NCI-H1694 treated with DMSO at 0.1 percent for 48 hours (cell line): ENCODE measurements at places on chromosomes 2 and 18.

DNA sequence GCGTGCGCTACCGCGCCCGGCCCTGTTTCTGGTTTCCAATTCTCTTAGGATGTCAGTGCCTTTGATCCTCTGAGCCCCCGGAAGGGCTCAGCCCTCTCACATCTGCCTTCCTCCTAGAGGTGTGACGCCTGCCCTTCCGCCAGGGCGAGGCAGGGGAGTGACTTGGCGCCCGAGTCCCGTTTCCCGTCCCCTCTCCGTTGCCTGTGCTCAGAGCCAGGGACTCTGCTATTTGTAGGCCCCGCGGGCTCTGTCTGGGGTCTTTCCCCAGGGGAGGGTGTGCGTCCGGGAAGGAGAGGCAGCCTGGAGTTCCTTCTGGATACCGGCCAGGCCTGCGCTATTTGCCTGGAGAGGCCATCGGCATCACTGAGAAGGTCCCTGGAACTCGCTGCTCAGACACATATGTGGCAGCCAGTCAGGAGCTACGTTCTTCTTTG, 103.7 kb upstream of the TAF1B start:
- no peak for DNase-seq

DNA sequence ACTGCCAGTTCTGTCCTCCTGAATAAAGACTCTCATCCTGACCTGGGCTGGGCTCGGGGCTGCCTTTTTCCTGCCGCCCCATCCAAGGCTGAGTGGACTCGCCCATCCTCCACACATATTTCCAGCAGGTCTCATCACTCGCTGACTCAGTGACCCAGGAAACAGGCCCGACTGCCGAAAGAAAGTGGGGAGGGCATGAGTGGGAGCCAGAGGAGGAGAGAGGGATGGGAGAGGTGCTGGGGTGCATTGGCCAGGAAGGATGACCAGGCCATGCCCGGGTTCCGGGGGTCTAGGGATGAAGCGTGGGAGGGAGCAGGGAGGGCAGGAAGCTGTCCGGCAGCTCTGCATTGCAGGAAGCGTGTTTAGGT, 66.7 kb downstream of the TWIST2 start:
- DNase-seq = no peak

GRCh38 chr18:73007915-73008308, 140.1 kb upstream of the NETO1 start:
- DNase-seq = no peak

- peak; percentile 37 for DNase-seq
Measured at GRCh38 chr2:69559442-69560146, 83.9 kb downstream of the AAK1 start.

GRCh38 chr18:36534154-36534688, 236.7 kb downstream of the FHOD3 start:
- peak; percentile 66 for DNase-seq

- no peak for DNase-seq
Measured at GRCh38 chr18:73785300-73785699, 362.3 kb downstream of the FBXO15 start.

GRCh38 chr2:162106146-162106551, 32.1 kb upstream of the DPP4 start:
- DNase-seq = no peak

- no peak for DNase-seq
Measured at GRCh38 chr2:174682007-174682577, 82.2 kb downstream of the CHRNA1 start.

- DNase-seq = no peak
Measured at GRCh38 chr18:59940068-59940467, 40.3 kb downstream of the PMAIP1 start.

- no peak for DNase-seq
Measured at GRCh38 chr2:171346723-171347557, 86.8 kb downstream of the METTL8 start.

GRCh38 chr18:3499501-3499900, 49.5 kb downstream of the TGIF1 start:
- no peak for DNase-seq

DNA sequence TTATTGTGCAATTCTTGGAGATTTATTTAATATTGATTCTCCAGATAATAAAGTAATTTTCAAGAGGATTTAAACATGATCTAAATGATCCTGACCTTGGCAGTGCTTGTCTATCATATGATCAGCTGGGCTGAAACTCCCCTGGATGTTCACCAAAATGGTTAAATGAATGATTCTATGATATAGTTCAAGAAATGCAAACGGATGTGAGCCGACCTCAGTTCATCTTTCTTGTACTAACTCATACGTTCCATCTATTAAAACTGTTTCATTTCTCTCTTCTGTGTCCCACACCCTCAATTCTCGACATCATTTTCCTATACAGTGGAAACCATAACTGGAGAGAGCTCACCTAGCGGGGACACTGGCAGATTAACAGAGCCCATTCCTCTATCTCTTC, 281.7 kb upstream of the CCDC68 start:
- no peak for DNase-seq

DNA sequence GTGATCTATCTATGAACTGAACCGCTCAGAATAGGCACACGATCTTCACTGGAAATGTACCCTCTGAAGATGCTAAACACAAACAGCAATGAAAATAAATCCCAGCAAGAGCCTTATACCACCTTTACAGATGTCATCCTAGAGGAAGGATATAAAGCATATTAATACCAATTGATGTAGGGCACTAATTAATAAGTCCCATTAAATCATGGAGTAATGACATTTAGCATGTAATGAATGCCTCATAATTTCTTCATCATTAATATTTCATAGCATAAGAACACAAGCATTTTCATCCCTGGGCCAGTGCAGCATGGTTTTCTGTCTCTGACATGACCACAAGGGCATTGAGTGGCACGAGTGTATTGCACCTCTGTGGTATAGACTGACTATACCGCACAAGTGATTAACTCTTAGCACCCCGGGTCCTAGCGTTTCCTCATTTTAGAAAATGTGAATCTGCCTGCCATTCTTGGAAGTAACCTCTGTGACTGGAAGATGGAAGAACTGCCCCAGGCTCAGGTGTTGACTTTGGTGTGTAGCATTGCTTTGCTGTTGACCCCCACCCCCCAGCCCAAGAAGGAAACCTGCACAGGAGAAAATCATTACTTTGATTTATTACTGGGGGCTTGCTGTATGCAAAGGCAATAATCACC, 1.4 kb upstream of the TMEM178A start:
- DNase-seq = no peak

- no peak for DNase-seq
Measured at GRCh38 chr2:24164416-24164973, 10.4 kb upstream of the FAM228A start.

DNA sequence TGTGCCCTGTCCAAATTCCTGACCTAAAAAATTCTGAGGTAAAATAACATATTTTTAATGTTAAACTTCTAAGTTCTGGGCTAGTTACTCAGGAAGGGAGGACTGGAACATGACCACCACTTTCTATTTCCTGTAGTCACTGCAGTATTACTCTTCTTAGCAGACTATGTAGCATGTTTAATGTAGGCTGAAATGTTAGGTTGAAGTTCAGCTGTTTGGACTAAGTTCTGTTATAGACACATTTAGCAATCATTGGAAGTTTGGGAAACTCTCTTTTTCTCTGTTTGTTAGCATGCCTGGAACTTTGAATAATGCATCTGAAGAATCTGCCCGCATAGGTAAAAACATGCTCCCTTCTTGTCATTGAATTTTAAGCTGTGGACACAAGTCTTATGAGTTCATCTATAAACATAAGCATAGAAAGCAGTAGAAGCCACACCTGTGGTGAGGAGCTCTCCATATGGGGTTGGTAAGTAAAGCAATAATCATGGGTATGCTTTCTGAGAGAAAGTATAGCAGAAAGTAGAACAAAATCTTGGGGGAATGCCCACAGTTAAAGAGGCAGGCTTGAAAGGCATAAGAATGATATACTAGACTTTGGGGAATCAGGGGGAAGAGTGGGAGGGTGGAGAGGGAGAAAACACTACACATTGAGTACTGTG, 52.6 kb downstream of the IL1R2 start:
- no peak for DNase-seq

DNA sequence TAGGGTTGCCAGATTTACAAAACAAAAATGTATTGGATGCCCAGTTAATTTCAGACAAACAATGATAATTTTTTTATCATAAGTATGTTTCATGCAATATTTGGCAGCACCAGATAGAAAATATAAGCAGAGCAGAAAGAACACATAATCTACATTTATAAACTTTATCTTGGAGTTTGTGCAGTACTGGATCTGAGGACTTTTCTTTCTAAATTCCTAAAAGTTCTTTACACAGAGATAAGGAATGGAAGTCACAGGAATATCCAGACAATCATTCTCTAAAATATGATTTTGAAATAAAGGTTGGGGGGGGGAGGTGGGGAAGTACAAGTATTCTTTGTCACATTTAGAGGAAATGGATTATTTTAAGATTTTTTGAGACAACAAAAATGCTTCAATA, 28.8 kb upstream of the MC4R start:
- no peak for DNase-seq

- no peak for DNase-seq
Measured at GRCh38 chr18:31506024-31506742, 8.2 kb downstream of the DSG2 start.

GRCh38 chr2:20990442-20991430, 53.1 kb downstream of the APOB start:
- no peak for DNase-seq

- DNase-seq = peak; percentile 80
Measured at GRCh38 chr2:33034784-33035183, 88.0 kb downstream of the LTBP1 start.

DNA sequence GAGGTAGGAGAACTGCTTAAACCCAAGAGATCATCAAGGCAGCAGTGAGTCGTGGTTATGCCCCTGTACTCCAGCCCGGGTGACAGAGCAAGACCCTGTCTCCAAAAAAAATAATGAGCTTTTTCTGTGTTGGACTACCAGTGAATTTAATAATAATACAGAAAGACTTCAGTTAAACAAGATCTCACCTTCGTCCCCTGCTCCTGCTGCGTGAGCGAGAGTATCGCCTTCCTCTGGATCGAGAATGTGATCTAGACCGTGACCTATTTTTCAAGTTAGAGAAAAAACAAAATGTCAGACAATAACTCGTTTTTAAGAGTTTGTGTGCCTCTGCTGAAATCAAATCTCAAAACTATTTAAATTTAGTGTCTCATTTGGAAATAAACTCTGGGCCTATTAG, 2.8 kb downstream of the SRSF7 start:
- no peak for DNase-seq

DNA sequence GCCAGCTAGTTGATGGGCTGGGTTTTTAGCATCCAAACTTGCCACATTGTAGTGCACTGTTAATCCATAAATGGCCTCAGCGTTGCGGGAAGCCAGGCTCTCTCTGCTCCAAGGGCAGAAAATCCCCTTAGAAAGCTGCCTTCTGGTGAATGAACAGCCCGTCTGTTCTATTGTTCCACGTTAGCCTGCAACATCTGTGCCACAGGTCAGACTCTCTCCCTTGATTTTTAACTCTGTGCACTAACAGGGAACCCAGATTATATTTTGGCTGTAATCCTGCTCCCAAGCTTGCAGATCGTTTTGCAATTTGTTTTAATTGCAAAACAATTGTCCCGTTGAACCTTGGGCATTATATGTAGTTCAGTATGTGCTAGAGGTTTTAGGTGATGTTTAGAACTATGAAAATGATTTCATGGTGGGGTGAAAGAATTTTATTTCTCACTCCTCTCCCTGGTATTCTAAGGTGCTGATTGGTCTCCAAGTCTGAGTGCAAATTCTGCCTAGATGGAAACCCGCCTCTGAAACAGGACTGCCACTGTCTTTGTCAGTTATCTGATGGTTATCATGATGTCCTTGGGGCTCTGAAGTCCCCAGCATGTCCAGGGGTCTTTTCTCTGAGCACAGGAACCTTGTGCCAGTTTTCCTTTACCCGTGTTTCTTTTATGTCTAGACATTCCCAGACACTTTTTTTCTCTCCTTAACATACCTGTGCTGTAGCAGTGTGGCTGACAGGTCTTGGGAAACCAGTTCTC, 106.6 kb downstream of the MAP4K4 start:
- peak; percentile 83 for DNase-seq

- no peak for DNase-seq
Measured at GRCh38 chr2:70089220-70089982, 2.1 kb downstream of the PCBP1 start.

DNA sequence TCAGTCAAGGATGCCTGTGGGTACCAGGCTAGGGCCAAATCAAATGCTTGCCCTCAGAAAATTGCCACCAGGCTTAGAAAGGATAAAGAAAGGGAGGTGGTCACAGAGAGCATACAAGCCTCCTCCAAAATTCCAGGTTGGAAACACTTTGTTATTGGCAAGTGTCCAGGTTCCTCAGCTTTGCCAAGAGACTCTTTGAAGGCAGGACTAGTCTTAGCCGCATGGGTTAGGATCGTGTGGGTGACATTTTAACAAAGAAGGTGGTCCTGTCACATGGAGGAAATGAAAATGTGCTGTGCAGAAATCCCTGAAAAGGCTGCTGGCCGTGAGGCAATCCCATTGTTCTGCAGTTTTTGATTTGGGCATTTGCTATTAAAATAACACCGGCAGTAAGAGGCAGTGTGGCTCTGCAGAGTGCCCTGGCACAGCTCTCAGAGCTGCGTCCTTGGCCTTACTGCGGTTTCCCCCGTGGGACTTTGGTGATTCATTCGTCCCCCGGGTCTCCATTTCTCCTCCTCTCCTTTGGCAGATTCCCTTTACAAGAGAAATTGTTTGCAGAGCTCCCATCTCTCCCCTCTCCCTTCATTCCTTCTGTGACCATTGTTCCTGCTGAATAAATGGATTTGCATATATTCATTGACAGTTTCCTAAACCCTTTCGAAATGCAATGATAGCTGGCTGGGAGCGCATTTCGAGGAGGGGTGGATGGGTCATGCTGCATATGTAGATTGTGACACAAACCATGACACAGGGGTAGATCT, 187.3 kb downstream of the VAPA start:
- no peak for DNase-seq

DNA sequence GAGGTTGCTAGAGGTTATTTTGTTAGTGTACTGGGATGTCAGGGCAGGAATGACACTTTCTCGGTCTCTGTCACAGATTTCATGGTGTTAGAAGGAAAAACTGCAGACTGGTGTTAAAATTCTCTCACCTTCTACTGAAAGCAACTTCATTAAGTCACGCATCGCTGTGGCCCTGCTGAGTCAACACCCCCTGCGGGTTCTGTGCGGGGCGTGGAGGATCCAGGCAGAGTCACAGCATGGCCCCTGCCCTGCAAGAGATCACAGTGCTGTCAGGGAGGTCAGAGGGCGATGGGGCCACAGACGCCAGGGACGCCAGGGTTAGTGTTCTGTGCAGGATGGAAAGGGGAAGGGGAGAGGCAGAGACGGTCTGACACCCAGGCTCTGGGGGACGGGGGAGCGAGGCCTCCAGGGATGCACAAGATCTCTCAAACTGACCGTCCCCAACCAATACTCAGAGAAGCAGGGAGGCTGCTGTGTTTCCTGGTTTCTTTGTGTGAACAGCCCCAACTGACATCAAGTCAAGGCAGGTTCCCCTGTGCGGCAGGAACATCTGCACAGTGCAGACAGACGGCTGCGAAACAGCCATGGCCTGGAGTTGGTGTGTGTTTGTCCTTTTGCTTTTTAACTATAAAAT, 354.9 kb upstream of the SALL3 start:
- DNase-seq = no peak

- no peak for DNase-seq
Measured at GRCh38 chr2:224401641-224402342, at the start of gene FAM124B. FAM124B (minus strand) TSS chr2:224402107; CDS start chr2:224401768, 339 bp downstream.

GRCh38 chr2:25822190-25823117, 55.8 kb downstream of the ASXL2 start:
- no peak for DNase-seq
